Germinal center (tissue), 1 donor: ENCODE measurements at places on chromosomes 11 and 22.

- DNase-seq: no peak
Observed at GRCh38 chr22:36417281-36417686, 29.5 kb upstream of the MYH9 start.

DNA sequence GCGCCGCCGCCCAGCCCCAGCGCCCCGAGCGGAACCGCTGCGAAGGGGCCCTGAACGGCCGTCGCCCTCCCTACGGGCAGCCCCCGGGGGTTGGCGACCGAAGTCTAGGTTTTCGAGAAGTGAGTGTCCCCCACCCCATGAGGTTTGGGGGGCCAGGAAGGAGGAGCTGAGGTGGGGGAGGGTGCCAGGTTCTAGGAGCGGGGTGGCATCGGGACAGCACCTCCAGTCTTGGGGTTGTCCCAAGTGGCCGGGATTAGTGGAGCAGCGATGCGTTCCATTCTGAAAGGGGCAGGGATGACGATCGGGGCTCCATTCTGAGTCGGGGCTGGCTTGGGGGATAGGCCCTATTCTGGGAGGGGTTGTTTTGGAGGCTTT, 408 bp downstream of the PPP2R5B start:
- peak; percentile 20 for DNase-seq

- no peak for DNase-seq
Observed at GRCh38 chr11:130473056-130473794, 24.8 kb downstream of the ADAMTS15 start.

GRCh38 chr22:38258895-38259294, 13.9 kb downstream of the TMEM184B start:
- DNase-seq: no peak

DNA sequence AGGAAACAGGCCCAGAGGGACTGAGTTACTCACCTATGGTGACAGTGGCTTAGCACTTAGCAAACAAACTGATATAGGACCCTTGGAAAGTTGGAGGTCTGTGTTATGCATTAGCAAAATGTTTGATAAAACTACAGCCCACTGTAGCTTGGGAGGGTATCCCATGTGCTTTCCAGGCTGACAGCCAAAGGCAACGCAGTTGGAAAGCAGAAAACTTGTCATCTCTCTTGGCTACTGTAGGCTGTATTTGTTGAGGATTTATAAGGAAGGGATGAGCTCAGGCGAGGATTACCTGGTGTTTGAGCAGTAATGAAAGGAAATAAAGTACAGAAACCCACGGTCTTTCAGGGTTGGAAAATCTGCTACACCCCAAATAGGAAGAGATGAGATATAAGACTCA, 23.8 kb downstream of the SDHAF2 start:
- no peak for DNase-seq

DNA sequence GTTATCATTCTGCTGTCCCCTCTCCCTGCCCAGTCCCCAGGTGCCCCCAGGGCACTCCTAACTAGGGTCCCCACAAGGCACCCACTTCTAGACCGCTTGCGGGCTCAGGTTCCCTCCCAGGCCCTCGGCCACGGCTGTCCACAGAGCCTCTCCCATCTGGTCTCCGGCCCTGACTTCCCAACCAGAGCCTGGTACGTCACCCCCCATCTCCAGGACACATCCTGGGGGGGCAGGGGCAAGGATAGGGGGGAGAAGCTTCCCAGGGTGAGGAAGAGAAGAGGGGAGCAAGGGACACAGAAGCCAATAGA, 457 bp downstream of the SSTR3 start:
- no peak for DNase-seq

GRCh38 chr22:38901111-38901641, 29.2 kb upstream of the CBX6 start:
- no peak for DNase-seq

DNA sequence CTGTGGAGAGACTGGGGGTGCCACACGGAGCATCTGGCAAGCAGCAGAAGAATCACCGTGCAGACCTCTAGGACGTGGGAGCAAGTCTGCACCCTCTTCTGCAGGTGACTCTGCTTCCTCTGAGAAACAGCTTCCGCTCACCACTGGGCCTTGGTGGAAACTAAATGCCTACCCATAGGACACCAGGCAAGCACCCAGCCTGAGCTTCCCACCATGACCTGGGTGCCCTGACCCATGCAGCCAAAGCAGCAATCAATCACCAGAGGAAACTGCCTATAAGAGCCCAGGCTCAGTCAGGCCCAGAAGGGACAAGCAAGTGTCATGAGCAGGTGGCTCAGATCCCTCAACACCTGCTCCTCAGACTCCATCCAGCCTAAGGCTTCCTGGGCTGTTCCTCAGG, 63.4 kb downstream of the IGLL5 start:
- DNase-seq: peak; percentile 1

- no peak for DNase-seq
Observed at GRCh38 chr11:120565466-120566155, 54.1 kb downstream of the GRIK4 start.

GRCh38 chr22:46959369-46959768, 196.9 kb downstream of the TBC1D22A start:
- DNase-seq: no peak

DNA sequence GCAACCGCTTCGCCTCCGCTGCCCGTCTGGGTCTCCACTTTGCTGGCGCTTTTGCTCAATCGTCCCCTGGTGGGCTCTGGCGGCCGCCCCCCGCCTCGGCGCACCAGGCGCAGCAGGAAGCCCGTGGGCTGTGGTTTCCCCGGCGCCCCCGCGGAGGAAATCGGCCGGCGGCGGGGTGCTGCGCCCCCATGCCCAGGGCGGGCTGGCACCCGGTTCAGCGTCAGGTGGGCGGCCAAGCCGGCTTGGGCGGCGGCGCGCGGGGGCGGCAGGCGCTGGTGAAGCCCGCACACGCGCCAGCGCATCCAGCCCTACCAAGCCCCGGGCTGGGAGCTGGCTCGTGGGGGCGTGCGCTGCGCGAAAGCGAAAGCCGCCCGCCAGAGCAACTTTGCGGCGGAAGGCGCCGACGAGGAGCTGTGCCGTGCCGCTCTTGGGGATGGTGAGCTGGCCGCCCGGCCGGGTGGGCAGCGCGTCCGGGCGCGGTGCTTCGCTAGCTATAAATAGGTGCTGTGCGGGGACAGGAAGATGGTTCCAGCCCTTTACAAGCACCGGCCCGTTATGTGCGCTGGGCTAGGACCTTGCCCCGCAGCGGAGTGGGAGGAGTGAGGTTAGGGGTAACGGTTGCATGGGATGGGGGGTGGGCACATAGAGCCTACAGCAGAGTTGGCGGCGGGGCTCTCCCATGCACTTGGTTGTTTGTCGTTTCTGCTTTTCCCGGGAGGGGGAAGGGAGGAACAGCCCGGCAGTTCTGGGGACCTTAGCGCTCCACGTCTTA, 25.0 kb upstream of the SUSD2 start:
- peak; percentile 80 for DNase-seq

DNA sequence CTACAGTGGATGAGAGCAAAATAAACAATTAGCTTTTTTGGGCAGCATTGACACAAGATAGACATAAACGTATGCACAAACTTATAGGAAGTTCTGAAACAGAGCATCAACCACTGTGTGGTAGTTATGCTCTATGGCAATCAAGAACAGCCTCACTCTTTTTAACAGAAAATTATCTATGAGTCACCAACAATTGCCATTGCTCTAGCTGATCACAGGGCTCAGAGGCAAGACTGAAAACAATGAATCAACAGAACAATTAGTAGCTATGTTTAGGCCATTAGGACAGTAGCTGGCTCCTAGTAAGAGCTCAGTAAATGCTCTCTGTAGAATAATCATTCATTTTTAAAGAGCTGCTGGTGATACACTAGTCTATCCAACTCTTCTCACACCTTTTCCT, 34.9 kb upstream of the PICALM start:
- no peak for DNase-seq

GRCh38 chr11:117319214-117319840, 3.3 kb upstream of the BACE1 start:
- DNase-seq: no peak

DNA sequence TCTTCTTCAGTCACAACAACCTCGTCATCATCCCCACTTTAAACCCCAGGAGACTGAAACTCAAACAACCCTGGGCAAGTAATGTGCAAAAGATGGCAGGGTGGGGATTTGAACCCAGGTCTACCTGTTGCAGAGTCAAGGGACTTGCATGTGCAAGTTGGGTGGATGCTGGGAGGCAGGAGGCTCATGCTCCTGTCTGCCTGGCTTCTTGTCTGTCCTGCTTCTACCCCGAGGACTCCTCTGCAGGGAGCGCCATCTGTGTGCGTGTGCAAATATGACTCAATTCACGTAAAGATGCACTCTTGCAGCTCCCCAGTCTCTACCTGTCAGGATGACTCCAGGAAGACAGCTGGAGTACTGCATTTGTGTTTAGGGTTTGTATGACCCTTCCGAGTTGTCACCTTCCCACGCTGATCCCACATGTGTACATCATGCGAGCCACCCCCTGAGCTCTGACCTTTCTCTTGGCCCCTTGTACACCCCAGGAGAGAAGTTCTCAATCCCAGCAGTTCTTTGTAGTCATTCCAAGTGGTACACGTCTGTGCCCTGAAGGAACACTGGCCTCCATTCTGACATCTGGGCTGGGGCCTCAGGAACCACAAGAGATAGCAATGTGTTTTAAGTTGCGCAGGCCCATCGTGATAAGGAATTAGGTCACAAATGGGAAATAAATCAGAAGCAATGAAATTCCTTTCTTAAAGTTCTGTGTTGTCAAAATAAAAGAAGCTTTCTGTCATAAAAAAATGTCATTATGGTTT, 95.7 kb downstream of the CWC15 start:
- no peak for DNase-seq

DNA sequence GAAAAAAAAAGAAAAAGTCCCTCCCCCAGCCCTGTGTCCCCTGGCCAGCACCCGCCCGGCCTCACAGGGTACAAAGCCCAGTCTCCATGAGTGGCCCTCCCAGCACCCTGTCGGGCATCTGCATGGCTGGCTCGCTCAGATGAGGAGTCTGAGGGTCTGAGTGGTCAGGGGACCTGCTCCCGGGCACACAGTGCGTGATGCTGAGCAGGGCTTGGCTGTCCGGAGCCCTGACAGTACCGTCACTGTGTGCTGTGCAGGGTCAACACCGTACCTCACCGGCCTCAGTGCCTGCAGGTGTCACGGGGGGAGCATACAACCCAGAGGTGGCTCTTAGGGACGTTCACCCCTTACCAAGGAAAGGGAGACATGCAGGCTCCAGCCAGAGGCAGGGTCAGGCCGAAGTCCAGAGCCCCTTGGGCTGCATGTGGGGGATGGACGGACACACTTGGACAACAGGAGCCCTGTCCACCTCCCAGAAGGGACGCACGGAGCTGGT, 3.6 kb upstream of the PLXNB2 start:
- DNase-seq: no peak

DNA sequence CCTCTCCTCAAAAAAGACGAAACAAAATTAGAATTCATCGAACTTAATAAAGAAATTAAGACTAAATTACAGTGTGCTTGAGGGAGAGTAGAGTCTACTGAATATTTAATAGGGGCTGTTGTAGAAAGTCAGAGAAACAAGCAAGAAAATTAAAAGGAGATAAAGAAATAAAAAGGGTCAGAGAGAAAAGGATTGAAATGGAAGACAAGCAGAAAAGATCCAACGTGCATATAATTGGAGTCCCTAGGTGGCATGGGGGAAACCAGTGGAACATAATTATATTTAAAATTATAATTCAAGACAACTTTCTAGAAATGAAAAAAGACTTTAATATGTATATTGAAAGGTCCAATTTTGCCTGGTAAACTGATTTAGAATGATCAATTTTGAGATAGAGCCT, 74.3 kb downstream of the ACER3 start:
- no peak for DNase-seq

DNA sequence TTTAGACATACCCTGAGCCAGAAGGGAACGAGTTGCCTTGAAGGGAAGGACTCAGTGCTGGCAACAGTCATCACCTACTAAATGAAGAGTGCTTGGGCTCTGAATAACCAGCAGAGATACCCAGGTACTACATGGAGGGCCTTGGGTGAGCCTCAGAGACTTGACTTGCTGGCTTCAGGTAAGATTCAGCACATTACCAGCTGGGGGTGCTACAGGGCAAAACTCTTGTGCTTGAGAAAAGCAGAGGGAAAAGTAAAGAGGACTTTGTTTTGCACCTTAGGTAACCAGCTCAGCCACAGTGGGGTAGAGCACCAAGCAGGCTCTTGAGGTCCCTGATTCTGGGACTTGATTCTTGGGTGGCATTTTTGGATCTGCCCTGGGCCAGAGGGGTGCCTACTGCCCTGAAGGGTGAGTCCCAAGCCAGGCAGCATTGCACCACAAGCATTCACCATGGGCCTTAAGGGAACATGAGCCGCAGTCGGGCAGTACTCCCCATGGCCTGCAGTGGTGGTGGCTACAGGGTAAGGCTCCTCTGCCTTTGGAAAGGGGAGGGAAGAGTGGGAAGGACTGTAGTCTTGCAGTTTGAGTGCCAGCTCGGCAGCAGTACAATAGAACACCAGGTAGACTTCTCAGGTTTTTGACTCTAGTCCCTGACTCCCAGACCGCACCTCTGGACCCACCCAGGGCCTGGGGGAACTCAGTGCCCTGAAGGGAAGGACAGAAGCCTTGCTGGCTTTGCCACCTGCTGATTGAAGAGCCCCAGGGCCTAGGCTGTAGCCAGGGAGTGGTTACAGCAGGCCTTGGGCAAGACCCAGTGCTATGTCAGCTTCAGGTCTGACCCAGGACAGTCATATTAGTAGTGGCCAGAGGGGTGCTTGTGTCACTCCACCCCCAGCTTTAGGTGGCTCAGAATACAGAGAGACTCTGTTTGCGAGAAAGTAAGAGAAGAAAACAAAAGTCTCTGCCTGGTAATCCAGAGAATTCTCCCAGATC, 22.7 kb upstream of the PLEKHA7 start:
- DNase-seq: no peak

DNA sequence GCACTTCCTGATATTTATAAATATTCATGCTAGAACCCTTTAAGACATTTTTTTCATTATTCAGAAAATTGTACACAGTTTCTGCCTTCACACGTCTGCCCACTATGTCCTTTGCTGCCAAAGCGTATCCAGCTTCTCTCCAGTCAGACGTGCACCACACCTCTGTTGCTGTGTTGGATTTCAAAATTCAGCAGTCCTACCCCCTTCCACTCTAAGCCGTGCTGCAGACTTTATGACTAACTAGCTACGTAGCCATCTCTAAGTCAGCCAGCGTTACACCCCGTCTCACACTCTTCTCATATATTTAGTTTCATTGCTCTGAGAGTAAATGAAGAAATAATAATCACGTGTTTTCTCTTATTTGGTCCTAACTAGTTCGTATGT, 28.2 kb upstream of the OPCML start:
- no peak for DNase-seq

DNA sequence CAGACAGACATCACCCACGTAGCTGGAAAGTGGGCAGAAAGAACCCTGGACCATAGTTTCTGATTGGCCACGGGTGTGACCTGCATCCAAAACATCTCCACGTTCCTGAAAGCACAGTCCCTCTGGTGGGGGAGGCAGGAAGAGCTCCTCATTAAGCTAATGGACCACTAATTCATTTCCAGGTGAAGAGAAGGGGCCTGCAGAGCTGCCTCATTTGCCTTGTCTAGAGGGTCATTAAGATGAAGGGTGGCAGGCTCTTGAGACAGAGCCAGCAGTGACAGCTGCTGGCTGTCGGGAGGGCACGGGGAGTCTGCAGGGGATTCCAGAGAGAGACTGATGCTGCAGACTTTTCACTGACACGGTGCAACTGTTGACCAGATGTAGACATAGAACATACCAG, 149.6 kb upstream of the OPCML start:
- no peak for DNase-seq

- peak; percentile 99 for DNase-seq
Observed at GRCh38 chr11:65833297-65834030, at the start of gene SNX32. SNX32 (plus strand) TSS chr11:65833963; CDS start chr11:65834066, 103 bp downstream.
